Activated CD4-positive, CD25-positive, alpha-beta regulatory T cell treated with anti-CD3 and anti-CD28 coated beads, Interleukin-2, amount 50 U/mL, for 24 hours (primary cell): ENCODE measurements at places on chromosomes 7 and 10.

DNA sequence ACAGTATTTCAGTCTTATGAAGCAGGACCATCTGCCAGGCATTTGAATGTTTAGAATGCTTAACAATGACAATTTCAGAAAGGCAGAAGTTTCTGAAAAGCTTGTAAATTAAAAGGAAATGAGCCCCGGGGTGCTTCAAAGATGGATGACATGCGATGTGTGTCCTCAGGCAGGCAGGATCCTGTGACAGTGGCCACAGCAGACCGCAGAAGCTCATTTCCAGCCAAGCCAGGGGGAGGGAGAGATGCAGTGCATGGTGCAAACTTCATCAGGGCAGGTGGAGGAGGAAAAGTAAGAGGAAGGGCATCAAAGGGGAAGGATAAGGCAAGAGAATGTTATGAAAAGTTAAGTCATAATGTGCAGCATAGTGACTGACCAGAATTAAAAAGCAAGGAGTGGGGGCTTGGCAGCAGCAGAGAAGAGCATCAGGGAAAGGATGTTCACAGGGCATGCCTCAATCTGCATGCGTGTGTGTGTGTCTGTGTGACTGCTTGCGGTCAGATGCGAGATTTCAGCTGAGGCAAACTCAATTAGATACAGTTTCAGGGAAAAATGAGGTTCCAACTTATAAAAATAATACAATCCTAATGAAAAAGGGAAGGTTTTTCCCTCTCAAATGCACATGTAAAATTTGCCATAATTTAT, 173.7 kb downstream of the COBL start:
- no peak for ATAC-seq

- ATAC-seq: no peak
These were observed 3.6 kb downstream of the YWHAG start for GRCh38 chr7:76354981-76355730.

GRCh38 chr7:92737706-92738105, 98.7 kb downstream of the CDK6 start:
- no peak for ATAC-seq

- ATAC-seq: no peak
These were observed 519.2 kb downstream of the TFEC start for GRCh38 chr7:115511330-115511729.

- ATAC-seq: no peak
These were observed 1.6 kb downstream of the C1GALT1 start for GRCh38 chr7:7183838-7184463.

DNA sequence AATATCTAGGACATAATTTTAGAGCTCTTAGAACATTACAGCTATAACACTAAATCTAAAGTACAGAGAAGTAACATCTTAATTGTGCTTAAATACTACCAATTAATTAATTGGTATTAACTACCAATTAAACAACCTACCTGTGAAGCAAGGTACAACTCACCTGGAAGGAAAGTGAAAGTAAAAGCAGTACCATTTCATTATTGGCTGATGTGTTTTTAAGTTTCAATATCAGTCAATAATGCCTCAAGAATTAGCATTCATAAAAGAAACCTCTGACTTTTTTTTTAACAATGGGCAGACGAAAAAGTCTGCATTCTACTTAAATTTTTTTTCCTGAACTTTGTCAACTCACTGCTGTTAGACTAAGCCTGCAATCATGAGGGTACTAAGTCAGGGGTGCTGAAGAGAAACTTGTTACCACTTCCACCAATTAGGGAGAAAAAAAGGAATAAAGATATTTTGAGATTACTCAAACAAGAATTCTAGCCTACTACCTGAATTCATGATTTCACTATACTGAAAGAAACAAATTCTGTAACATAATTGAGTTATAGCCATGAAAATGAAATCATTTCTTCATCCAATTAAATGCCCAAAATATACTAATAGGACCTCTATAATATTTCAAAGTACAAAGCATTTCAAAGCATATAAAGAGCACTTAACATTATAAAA, 19.9 kb downstream of the UPF2 start:
- peak; percentile 60 for ATAC-seq

- ATAC-seq: no peak
These were observed 62.9 kb upstream of the CAMK2B start for GRCh38 chr7:44388089-44388970.

DNA sequence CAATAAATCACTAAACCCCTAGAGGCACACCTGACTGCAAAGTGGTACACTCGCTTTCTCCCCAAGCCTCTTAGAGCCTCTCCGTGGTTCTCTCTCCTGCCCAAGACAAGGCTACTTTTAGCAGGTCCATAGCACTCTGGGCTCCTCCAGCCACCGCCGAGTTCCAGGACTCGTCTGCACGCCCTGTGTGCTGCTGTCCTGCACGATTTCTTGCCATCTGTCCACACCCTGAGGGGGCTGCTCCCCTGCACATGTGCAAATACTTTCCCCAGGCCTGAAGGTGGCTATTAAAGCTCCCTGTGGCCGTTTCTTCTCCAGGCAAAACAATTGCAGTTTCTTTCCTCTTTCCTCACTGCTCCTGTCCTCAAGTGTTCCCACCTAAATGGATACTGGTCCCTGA, 414.3 kb downstream of the PLXNA4 start:
- no peak for ATAC-seq

DNA sequence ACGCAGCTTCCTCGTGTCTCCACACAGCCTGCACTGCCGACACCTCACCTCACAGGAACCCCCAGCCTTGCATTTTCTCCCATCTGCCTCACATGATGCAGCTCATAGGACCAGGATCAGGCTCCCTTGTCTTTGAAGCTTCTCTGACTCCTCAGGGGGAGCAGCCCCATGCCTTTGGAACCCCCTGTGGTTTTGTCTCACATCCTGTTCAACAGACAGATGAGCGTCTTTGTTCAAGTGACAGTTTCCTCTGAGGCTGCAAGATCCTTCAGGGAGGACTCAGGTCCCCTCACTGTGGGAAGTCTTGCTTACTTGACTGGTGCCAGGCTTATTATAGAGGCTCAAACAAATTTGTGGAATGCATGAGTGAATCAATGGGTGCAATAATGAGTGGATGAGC, 667.1 kb downstream of the INHBA start:
- no peak for ATAC-seq

GRCh38 chr7:20282959-20283358, 47.7 kb upstream of the ITGB8 start:
- no peak for ATAC-seq

- no peak for ATAC-seq
These were observed 56.4 kb downstream of the PROSER2 start for GRCh38 chr10:11879387-11880094.

DNA sequence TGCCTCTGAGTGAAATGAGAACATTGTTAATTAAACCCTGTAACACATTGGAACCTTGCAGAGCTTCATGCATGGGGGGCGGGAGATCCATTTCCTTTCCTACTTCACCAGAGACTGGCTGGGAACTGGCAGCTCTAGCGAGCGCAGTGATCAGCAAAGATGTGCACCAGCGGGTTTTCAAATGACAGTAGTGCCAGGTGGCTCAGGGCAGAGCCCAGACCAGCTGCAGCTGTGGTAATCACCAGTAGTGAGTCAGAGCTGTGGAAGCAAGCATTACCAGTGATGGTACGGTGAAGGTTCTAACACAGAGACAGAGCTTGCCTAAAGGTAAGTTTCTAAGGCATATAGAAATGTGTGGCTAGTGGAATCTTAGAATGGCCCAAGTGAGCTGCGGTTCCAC, 1009.7 kb upstream of the CELF2 start:
- no peak for ATAC-seq

GRCh38 chr7:49166441-49166840, 242.1 kb downstream of the CDC14C start:
- ATAC-seq: no peak

DNA sequence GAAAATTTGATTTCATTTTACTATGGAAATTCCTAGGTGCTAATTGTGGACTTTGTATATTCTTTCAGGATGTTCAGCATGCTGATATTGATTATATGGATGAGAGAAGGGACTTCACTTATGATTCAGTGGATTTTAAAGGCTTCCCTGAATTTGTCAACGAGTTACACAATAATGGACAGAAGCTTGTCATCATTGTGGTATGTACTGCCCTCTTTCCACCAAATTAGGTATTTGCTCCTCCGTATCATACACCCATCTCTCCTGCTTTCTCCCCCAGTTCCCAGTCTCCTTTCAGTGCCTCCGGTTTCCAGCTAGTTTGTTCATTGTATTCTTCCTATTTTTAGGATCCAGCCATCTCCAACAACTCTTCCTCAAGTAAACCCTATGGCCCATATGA, 34.6 kb downstream of the MGAM start:
- no peak for ATAC-seq

- no peak for ATAC-seq
These were observed 18.6 kb downstream of the MLLT10 start for GRCh38 chr10:21552638-21553037.

- no peak for ATAC-seq
These were observed 9.9 kb downstream of the SMURF1 start for GRCh38 chr7:99133766-99134564.

- no peak for ATAC-seq
These were observed 151.4 kb upstream of the PITRM1 start for GRCh38 chr10:3323865-3324498.

GRCh38 chr7:75734586-75735458, 3.9 kb downstream of the HIP1 start:
- ATAC-seq: no peak

GRCh38 chr10:69456880-69457693, 5.8 kb downstream of the TSPAN15 start:
- no peak for ATAC-seq

DNA sequence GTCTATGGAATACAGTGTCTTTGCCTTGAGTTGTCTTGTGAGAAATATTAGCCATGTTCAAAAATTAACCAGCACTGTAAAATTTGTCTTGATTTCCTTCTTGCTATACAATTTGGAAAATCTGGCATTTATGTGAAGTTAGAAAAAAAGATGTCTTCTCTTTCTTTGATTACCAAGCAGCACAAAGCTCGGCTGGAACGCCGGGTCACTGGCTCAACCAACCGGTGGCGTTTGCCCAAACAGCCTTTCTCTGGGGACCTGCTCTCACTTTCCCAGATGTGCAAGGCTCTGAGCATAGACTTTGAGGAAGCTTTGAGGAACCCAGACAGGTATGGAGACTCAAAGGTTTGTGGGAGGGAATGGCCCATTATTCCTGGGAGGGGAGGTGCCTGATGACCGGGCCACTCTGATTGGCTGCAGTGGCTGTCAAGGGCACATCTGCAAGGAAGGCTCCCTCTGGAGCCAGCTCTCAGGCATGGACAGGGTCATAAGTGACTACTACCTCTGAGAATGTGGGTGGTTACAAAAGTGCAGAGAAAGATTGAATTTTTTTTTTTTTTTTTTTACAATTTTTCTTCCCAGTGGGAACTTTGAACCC, 5.6 kb downstream of the BTBD16 start:
- no peak for ATAC-seq

- ATAC-seq: no peak
These were observed 68.5 kb downstream of the NT5C2 start for GRCh38 chr10:103124420-103125096.

- no peak for ATAC-seq
These were observed 582 bp downstream of the TPST1 start for GRCh38 chr7:66205741-66206090.

GRCh38 chr10:108819302-108819701, 1104.0 kb downstream of the XPNPEP1 start:
- ATAC-seq: no peak

GRCh38 chr7:55794527-55794926, 68.0 kb downstream of the SEPTIN14 start:
- no peak for ATAC-seq

GRCh38 chr10:127755753-127756152, 18.8 kb downstream of the FOXI2 start:
- no peak for ATAC-seq

- no peak for ATAC-seq
These were observed 30.0 kb upstream of the SEM1 start for GRCh38 chr7:96739609-96740008.

GRCh38 chr7:52876402-52876801, 159.0 kb upstream of the POM121L12 start:
- ATAC-seq: no peak

DNA sequence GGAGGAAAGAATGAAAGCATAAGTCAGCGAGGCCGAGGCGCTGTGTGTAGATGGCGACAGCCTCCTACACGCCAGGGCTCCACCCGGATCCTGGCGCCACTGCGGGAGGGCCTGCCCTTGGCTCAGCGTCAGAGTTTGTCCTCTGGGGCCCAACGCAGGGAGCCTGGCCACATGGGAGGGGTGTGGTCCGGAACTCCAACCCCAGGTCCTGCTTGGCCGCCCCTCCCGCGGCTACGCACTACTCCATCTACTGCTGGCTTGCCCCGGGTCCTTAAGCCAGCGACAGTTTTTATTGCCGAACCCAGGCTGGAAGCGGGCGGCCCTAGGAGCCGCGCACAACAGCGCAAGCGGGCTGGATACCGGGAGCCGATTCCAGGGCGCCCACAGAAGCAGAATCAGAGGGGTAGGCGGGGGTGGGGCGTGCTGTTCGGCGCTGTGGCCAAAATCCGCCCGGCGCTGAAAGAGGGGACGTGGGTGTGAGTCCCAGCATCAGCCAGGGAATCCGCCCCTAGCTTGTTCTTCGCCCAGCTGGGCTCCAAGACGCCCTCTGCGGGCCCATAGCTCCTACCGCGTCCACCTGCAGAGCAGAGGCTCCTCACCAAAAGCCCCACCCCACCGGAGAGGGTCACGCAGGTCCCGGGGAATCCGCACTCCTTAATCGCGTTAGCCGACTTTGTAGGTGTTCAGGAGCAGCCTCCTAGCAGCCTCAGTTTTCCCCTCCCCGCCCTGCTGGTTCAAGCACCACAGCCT, 4.5 kb downstream of the KAZALD1 start:
- no peak for ATAC-seq

DNA sequence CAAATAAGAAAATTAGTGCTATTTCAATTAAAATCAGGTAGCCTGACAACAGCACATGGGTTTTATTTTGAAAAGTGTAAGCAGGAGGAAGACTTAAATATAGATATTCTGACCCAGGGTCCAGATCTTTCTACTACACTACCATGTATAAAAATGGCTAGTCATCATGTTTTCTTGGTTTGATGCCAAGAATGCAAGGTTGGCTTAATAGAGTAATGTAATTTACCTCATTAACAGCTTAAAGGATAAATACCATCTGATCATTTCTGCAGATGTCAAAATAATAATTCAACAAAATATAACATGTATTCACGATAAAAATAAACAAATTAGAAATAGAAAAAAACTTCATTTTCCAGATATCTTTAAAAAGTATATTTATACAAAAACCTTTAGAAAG, 39.4 kb downstream of the FRMD4A start:
- no peak for ATAC-seq

GRCh38 chr7:4260867-4261600, 421.1 kb upstream of the FOXK1 start:
- ATAC-seq: no peak

DNA sequence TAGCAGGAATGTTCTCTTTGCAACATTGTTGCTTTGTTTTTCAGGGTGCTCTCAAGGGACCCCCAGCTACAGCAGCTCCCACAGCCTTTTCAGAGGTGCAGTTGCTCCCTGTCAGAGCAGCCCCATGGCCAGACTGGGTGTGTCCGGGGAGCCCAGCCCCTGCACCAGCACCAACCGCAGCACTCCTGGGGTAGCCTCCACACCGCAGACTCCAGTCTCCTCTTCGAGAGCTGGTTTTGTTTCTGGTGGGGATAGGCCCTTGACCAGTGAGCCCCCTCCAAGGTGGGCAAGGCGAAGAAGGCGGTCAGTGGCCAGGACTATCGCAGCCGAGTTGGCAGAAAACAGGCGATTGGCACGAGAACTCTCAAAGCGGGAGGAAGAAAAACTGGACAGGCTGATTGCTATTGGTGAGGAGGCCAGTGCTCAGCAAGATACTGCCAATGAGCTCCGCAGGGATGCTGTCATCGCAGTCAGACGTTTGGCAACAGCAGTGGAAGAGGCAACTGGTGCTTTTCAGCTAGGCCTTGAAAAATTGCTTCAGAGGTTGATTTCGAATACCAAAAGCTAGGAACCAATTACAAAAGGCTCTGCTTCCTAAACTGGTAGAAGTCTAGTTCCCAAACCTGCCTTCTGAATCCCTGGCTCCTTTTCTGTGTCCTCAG, 5.4 kb downstream of the HSPA14 start:
- ATAC-seq: no peak
